ENCODE measurements at places on chromosomes 4 and X.

- no peak for DNase-seq
Observed at GRCh38 chr4:18109676-18110075, 88.1 kb upstream of the LCORL start.

DNA sequence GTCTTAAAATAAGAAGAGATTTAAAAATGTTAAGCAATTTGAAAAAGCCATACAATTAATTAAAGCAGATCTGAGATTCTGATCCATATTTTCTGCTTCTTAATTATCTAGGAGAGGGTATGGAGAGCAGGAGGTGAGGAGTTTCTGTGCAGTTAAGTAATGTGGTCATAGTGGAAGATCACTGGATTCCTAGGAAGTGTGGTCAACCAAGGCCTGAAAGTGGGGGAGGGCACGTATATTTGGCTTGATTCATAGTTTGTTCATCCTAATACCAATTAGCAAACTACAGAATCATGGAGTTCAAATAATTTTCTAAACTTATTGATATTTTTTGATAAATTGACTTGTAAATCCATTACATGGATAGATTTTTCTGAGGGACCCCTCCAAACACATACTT, 768.3 kb downstream of the RAPGEF2 start:
- DNase-seq = no peak

- no peak for DNase-seq
Observed at GRCh38 chrX:49992853-49993252, 70.5 kb downstream of the CLCN5 start.

DNA sequence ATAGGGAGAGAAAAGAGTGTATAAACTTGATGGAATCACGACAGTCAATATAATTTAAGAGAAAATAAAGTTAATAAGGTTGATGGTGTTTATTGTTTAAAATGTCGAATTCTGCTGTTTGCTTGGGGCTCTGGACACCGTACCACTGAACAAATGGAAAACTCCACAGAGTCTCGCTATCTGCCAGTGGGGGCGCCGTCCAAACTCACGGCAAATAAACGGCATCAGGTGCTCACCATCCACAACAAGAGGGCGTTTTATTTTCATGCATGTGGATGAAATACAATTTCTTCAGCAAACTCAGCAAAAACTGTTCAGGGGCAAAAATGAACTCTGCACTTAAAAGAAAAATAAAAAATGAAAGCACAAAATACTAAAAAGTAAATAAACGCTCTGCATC, 46.6 kb upstream of the FAM47C start:
- DNase-seq = no peak

DNA sequence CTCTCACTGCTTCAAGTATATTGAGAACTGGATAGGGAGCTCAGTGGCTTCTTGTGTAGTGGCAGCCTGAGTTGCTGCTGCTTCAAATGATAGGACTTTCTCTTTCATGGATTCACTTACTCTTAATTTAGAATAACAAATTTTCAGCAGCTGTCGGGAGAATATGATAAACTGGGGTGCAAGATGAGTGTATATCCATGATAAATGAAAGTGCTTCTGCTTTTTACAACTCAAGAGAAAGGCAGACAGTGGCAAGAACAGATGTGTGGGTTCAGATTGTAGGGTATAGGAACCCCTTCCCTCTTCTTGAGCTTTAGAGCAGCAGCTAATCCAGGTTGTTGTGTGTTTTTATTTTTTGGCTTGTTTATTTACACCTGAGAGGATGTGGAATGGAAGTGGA, 1.0 kb downstream of the SH3BGRL start:
- DNase-seq = no peak

GRCh38 chr4:14924812-14925344, 77.4 kb upstream of the CPEB2 start:
- no peak for DNase-seq

- DNase-seq = no peak
Observed at GRCh38 chr4:99099311-99099710, 10.7 kb upstream of the ADH5 start.
